ENCODE measurements at places on chromosomes 13 and 19.

GRCh38 chr13:44389060-44389666 lies 15.5 kb downstream of the SERP2 start:
- H3K4me1 ChIP-seq, result no peaks in the 10 kb centered on the region
- no peak overlapping the region for H3K27ac ChIP-seq
- no peak overlapping the region for H3K4me3 ChIP-seq
- DNase-seq, result no peak
- no peaks in the 10 kb centered on the region for H3K27me3 ChIP-seq

GRCh38 chr19:16942583-16942982 lies 53.8 kb downstream of the F2RL3 start:
- no peaks in the 10 kb centered on the region for H3K36me3 ChIP-seq
- DNase-seq, result no peak
- no peaks in the 10 kb centered on the region for H3K27me3 ChIP-seq
- no peaks in the 10 kb centered on the region for H3K4me1 ChIP-seq

GRCh38 chr19:38667661-38668171 lies 20.3 kb downstream of the ACTN4 start:
- H3K4me1 ChIP-seq, result peaks cover 49% of the 10 kb centered on the region
- H3K27me3 ChIP-seq, result peaks cover 15% of the 10 kb centered on the region
- H3K36me3 ChIP-seq, result peaks cover 5% of the 10 kb centered on the region
- H3K27ac ChIP-seq, result no peak overlapping the region
- H3K4me3 ChIP-seq, result no peak overlapping the region

GRCh38 chr19:1605236-1606137 lies at the start of gene UQCR11:
TSS of gene UQCR11 (minus strand) at chr19:1605462. CDS start at chr19:1605409, 53 bp downstream.
- DNase-seq, result peak; percentile 94
- peaks cover 48% of the 10 kb centered on the region for H3K4me1 ChIP-seq
- no peaks in the 10 kb centered on the region for H3K27me3 ChIP-seq
- H3K4me3 ChIP-seq, result peak within 1 kb of the TSS; percentile 98

- H3K36me3 ChIP-seq, result peaks cover 12% of the 10 kb centered on the region
- H3K4me1 ChIP-seq, result peaks cover 33% of the 10 kb centered on the region
- DNase-seq, result no peak
- peaks cover 2% of the 10 kb centered on the region for H3K27me3 ChIP-seq
- peak overlapping the region; percentile 53 for H3K27ac ChIP-seq
- H3K4me3 ChIP-seq, result peak overlapping the region; percentile 90
These were observed 967 bp upstream of the NR2C2AP start for GRCh38 chr19:19204181-19204580.

GRCh38 chr19:14091081-14091812 lies 696 bp upstream of the SAMD1 start:
- DNase-seq, result peak; percentile 78
- peak overlapping the region; percentile 97 for H3K27ac ChIP-seq
- H3K4me1 ChIP-seq, result peaks cover 24% of the 10 kb centered on the region

DNA sequence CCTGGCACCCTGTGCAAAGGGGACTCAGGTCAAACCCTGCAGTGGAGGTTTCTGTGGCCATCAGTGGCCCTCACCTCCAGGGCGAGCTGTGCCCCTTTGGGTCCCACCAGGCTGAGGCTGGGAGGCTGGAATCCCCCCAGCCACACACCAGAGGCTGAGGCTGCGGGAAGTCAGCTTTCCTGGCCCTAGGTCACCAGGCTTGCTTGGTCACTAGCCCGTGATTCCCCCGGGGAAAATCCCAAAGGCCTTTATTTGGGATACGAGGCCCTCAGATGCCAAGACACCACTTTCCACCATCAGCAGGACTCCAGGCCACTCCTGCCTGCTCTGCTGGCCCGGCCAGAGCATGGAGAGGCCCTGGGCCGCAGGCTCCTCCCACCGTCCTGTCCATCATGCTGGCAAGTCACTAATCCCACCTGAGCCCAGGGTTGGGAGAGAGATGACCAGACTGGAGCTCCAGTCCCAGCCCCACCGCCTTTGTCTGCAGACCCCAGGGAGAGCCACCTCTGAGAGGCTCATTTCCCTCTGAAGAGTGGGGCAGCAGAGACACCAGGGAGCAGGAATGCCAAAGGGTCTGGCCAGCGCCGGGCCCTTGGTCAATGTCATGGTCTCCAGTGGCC lies 4.7 kb downstream of the NKPD1 start:
- peaks cover 27% of the 10 kb centered on the region for H3K27me3 ChIP-seq
- H3K36me3 ChIP-seq, result peaks cover 4% of the 10 kb centered on the region
- no peak overlapping the region for H3K4me3 ChIP-seq
- no peak for DNase-seq
- H3K4me1 ChIP-seq, result peaks cover 16% of the 10 kb centered on the region

GRCh38 chr13:98622931-98623331 lies 46.0 kb upstream of the STK24 start:
- peaks cover 6% of the 10 kb centered on the region for H3K4me1 ChIP-seq
- no peaks in the 10 kb centered on the region for H3K27me3 ChIP-seq
- H3K4me3 ChIP-seq, result no peak overlapping the region
- no peak overlapping the region for H3K27ac ChIP-seq
- H3K36me3 ChIP-seq, result no peaks in the 10 kb centered on the region

- H3K27ac ChIP-seq, result no peak overlapping the region
- peaks cover 38% of the 10 kb centered on the region for H3K36me3 ChIP-seq
- no peaks in the 10 kb centered on the region for H3K4me1 ChIP-seq
- H3K27me3 ChIP-seq, result no peaks in the 10 kb centered on the region
- no peak for DNase-seq
These were observed 15.2 kb upstream of the THSD1 start for GRCh38 chr13:52421216-52421615.

- peaks cover 17% of the 10 kb centered on the region for H3K4me1 ChIP-seq
- no peak for DNase-seq
- H3K27me3 ChIP-seq, result no peaks in the 10 kb centered on the region
These were observed 36.0 kb downstream of the PBX4 start for GRCh38 chr19:19582471-19582870.

DNA sequence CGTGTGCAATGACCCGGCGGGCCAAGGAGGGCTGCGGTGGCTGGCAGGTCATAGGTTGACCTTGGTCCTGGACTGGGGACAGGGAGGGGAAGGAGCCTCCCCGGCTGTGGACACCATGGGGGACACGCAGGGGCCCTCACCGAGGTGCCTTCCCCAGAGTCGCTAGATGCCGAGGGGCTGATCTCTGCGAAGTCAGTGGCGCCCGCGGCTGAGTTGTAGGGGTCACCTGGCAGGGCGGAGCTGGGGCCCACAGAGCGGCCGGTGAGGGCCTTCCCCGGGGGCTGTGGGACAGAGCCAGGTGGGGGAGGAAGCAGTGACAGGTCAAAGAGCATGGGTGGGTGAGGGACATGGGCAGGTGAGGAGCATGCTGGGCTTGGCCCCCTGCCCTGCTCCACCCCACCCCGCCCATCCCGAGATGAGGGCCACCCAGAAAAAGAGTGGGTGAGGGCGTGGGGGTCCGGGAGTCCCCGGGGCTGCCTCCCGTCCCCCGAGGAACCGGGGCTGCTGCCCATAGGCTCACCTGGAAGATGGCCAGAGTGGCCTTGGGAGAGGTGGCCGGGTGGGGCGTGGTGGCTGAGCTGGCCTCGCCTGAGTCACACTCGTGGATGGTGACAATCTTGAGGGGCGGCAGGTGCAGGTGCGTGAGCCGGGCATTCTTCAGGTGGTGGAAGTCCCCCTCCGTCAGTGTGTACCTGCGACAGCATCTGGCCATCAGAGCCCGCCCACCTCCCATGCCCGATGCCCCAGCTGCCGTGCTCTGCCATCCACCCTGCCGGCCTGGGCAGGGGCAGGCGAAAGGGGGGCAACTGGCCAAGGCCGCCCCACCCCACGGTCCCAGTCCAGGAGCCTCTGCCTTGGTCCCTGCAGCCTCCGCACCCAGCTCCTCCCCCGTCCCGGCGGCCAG lies 3.5 kb downstream of the CBARP start:
- H3K27ac ChIP-seq, result no peak overlapping the region
- H3K27me3 ChIP-seq, result peaks cover 8% of the 10 kb centered on the region
- peaks cover 8% of the 10 kb centered on the region for H3K4me1 ChIP-seq
- H3K4me3 ChIP-seq, result no peak overlapping the region
- no peak for DNase-seq

- peak overlapping the region; percentile 93 for H3K4me3 ChIP-seq
- H3K4me1 ChIP-seq, result peaks cover 44% of the 10 kb centered on the region
- H3K27me3 ChIP-seq, result peaks cover 30% of the 10 kb centered on the region
- DNase-seq, result peak; percentile 90
- peak overlapping the region; percentile 93 for H3K27ac ChIP-seq
These were observed 761 bp upstream of the PPP1R13L start for GRCh38 chr19:45405435-45406225.

- H3K4me3 ChIP-seq, result no peak overlapping the region
- H3K27ac ChIP-seq, result no peak overlapping the region
- H3K4me1 ChIP-seq, result no peaks in the 10 kb centered on the region
These were observed 152.1 kb downstream of the URI1 start for GRCh38 chr19:30093966-30094755.

DNA sequence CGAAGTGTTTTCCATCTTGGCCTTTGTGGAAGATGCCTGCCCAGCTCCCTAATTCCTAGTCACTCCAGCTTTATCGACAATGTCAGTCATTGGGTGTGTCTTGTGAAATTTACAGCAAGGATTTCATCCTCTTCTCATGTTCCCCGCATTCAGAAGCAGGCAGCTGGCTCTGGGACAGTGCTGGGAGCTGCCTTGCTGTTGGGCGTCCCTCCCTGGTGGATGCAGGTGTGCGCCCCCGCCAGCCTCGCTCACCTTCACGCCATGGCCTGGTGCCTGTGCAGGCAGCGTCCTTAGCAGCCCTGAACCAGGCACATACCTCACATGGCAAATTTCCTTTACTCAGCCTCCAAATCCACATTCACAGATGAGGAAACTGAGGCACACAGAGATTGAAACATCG lies 39.7 kb upstream of the TFDP1 start:
- H3K27ac ChIP-seq, result no peak overlapping the region
- H3K27me3 ChIP-seq, result no peaks in the 10 kb centered on the region
- no peak overlapping the region for H3K4me3 ChIP-seq

GRCh38 chr13:54750521-54750920 lies 1721.9 kb downstream of the OLFM4 start:
- H3K27me3 ChIP-seq, result no peaks in the 10 kb centered on the region
- DNase-seq, result no peak
- H3K27ac ChIP-seq, result no peak overlapping the region
- no peak overlapping the region for H3K4me3 ChIP-seq
- H3K4me1 ChIP-seq, result no peaks in the 10 kb centered on the region
- H3K36me3 ChIP-seq, result no peaks in the 10 kb centered on the region

DNA sequence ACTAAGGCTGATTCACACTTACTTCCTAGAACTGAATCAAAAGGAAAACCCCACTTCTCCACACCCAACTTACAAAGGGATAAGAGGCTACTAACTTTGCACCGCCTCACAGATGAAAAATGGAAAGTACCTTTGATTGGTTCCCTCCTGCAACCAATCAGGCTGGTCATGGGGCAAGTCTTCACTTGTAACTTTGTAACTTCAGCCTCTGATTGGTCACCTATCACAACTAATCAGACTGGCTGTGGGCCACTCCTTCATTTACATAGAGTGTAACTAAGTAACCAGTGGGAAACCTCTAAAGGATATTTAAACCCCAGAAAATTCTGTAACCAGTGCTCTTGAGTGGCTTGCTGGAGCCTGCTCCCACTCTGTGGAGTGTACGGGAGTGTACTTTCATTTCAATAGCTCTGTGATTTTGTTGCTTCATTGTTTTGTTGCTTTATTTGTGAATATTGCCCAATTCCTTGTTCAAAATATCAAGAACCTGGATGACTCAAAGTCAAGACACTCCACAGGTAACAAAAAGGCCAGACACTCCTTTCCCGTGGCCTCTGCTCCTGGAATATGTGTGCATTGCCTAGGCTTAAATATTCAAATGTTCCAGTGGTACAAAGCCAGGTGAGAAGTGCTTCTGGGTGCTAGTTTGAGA lies 50.5 kb downstream of the RFC3 start:
- H3K4me3 ChIP-seq, result no peak overlapping the region
- no peak overlapping the region for H3K27ac ChIP-seq
- DNase-seq, result no peak
- no peaks in the 10 kb centered on the region for H3K27me3 ChIP-seq

GRCh38 chr13:37953696-37954095 lies 84.1 kb upstream of the TRPC4 start:
- DNase-seq, result no peak
- no peaks in the 10 kb centered on the region for H3K4me1 ChIP-seq

DNA sequence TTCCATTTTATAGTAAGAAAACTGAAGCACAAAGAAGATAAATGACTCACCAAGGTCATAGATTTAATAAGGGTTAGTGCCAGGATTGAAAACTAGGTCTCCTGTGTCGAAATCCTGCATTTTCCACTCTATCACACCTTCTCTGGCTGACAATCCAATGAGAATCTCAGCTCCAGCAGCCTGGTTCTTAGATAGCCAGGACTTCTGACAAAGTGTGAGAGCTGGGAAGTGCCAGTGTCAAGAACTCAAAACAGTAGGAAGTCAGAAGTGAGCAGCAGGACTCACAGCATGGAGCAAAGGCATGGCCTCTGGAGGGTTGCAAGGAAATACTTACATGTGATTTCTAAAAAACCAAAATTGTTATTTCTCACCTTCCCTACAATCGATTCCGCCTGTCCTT lies 24.3 kb downstream of the KCTD12 start:
- no peaks in the 10 kb centered on the region for H3K4me1 ChIP-seq
- no peaks in the 10 kb centered on the region for H3K36me3 ChIP-seq
- H3K27ac ChIP-seq, result no peak overlapping the region
- H3K4me3 ChIP-seq, result no peak overlapping the region

DNA sequence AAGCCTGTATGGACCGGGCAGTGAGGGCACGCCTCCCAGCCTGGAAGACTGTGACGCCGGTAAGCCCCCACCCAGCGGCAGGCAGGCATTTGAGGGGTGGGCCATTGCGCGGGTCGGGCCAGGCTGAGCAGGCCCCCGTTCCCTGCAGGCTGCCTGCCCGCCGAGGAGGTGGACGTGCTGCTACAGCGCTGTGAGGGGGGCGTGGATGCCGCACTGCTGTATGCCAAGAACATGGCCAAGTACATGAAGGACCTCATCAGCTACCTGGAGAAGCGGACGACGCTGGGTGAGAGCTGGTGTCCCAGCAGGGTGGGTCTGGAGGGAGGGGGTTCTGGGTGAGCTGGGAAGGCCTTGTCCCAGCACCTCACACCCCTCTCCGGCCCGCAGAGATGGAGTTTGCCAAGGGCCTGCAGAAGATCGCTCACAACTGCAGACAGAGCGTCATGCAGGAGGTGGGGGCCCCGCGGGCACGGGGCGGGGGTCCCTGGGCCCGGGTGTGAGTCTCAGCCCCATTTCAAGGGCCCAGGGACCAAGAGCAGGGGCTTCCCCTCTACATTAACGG lies 7.1 kb downstream of the ARHGAP45 start:
- H3K27me3 ChIP-seq, result no peaks in the 10 kb centered on the region
- no peak overlapping the region for H3K27ac ChIP-seq
- peak overlapping the region; percentile 49 for H3K4me3 ChIP-seq
- H3K4me1 ChIP-seq, result peaks cover 67% of the 10 kb centered on the region
- no peak for DNase-seq
